ENCODE measurements at places on chromosomes 6 and 20.

- DNase-seq, result no peak
These were observed 19.1 kb upstream of the BNIP5 start for GRCh38 chr6:36355819-36356218.

GRCh38 chr6:5461365-5461764, 200.1 kb downstream of the FARS2 start:
- no peak for DNase-seq

DNA sequence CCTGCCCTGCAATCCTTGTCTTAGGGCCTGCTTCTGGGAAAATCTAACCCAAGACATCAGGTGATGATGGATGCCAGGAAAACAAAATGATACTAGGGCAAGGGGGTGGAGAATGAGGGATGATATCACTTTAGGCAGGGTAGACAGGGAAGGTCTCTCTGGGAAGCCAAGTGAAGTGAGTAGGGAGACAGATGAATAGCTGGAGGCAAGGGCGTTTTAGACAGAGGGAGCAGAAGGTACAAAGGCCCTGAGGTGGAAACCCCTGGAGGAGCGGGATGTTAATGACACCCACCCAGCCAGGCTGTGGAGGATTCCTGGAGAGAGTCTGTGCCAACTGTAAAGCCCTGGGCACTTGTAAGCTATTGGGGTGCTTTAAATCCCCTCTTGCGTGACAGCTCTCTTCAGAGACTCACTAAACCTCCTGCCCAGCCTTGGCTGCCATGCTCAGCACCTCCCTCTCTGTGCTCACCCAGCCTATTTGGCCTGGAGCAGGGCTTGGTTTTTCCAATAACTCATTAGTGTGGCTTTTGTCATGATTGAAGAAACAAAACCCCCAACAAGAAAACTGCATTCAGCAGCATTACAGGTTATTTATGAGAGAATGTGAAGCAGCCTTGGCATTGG, 12.4 kb upstream of the MDGA1 start:
- no peak for DNase-seq

DNA sequence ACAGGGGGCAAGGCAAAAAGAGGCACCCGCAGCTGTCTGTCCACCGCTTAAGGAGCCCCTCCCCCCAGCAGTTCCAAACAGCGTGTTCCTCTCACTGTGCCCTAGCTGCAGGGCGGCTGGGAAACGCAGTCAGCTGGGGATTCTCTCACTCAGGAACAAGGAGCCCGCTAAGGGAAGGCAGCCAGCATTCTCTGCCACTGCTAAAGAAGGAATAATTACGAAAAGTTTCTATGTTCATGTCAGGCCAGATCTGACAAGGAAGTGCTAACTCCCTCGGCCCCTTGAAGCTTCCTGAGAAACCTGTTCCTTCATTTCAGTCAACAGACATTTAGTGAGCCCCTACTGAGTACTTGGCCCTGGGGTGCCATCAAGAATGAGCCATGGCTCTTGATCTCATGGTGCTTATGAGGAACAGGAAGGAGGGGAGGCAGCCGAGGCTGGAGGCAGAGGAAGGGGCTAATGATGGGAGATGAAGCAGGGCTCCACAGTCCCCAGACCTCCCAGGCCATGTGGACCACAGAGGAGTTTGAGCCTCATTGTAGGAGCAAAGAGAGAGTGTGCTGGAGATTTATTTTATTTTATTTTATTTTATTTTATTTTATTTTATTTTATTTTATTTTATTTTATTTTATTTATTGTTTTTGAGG, 101.7 kb upstream of the PMEPA1 start:
- no peak for DNase-seq

DNA sequence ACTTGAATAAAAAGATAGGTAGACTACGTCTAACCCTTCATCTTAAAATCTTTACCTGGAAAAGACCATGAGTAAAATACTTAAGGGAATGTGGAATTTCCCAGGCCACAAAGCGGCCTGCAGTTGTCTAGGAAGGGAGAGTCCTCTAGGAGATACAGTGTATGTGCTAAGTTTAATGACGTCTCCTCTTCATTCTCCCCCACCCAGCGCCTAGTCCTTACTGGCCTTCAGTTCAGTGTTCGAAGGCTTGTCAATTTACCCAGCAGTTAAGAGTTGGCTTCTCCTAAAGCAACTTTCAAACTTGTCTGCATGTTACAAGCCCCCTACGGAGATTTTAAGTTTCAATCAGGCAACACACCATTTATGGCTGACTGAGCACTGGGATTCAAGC, 35.2 kb downstream of the HFE start:
- no peak for DNase-seq

DNA sequence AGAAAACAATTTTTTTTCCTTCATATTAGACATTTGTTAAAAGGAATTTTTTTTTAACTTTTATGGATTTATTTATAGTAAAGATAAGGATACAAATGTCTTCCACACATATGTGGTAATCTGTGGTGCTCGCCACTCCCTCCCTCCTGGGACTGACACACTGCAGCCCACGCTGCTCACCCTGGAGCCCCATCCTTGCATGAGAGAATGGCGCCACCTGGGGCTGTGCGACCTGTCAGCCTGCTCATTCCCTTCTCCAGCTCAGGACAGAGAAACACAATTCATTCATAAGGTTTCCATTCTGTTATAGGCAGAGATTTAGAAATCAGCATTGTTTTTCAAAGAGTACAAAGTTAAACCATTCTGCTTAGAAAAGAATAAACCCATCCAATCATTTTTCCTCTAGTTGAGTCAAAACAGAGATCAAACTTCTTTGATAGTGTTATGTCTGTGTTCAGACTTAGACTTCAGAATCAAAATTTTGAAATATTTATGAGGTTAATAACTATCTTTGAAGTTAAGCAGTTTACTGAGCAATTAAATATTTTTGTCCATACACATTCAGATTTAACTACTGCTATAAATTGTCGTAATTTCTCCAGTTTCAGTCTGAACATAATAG, 42.8 kb upstream of the DYNLRB1 start:
- DNase-seq, result peak; percentile 29

DNA sequence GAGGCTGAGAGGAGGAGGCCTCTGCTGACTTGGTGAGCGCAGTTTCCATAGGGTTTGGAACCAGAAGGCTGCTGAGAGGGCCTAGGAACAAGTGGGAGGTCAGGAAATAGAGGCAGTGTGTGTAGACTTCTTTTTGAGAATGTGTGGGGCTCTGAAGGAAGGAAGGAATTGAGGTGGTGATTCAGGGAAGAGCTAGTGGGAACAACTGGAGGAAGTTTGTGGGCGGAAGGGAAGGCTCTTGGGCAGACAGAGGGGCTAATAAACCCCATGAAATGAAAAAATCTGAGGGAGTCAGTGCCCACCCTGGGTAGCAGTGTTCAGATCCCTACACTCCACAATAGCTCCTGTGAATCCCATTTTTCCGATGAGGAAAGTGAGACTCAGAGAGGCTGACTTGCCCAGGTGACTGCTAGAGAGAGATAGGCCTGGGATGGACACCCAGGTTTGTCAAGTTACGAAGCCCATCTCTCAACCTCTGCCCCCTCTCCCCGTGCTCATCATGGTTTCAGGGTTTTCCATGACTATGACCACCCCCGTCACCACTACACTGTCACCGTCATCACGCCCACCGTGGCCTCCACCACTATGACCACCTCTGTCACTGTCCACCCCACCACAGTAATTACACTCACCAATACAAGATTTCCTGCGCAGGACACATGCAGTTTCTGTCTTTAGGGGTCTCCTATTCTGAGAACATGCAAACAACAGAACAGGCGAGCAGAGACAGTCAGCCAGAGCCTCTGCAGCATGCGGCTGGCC, 106.4 kb downstream of the MRPL14 start:
- no peak for DNase-seq

- no peak for DNase-seq
These were observed 464.5 kb upstream of the MARCKS start for GRCh38 chr6:113392551-113393055.

- no peak for DNase-seq
These were observed 55.6 kb upstream of the CSE1L start for GRCh38 chr20:48990467-48990866.

- DNase-seq, result no peak
These were observed 48.0 kb downstream of the ARMC2 start for GRCh38 chr6:108896111-108896661.

DNA sequence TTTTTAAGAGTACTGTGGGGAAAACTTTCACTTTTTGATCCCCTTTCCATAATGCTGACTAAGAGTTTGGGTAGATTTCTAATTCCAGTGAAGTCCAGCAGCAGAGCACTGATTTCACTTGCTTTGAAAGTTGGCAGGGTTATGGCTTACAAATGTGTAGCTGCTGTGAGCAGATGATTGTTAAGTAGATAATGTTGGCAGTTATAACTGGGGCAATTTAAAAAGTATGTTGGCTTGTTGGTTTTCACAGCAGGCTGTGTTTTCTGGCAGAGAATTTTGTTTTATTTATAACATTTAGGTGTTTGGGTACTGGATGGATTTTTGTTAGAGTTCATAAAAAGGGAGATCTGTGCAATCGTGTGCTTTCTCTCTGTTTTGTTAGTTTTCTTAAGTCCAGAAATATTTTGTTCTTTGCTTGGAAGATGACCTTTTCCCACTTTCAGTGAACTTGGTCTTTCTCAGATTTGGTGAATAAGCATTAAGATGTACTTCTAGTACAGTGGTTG, 31.4 kb downstream of the AFDN start:
- no peak for DNase-seq

GRCh38 chr6:71967436-71967835, 81.1 kb downstream of the RIMS1 start:
- DNase-seq, result no peak

DNA sequence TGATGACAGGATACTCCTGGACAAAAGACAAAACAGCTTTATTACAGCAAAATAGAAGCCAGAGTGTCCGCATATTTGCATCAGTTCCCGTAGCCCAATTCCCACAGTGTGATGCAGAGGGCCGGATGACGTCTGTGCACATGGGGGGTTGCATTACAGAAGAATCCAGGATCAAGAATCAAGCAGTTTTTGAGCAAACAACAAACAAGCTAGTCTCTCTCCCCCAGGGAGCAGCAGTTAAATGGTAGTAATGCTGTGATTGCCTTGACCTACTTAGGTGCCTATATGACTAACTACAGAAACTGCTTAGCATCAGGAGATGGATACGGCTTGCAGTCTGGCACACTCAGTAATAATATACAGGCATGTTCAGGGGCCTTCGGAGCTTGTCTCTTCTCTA, 3.2 kb upstream of the SDHAF4 start:
- no peak for DNase-seq

DNA sequence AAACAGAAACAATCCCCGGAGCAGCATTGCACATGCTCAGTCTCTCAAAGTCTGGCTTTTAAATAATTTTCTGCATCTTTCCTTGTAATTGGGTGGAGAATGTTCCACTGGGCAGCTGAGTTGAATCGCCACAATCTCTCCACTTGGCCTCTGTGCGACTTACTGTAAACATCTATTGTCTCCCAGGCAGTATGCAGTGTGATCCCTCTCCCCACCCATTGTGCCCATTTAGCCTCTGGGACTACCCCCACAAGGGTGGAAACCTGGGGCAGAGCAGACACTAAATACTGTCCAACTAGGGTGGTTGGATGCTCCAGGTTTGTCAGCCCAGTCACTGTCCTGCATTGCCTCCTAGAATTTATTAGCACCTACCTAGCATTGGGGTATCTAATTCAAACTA, 96.2 kb downstream of the JARID2 start:
- DNase-seq, result no peak

GRCh38 chr6:146189131-146189530, 160.3 kb downstream of the GRM1 start:
- DNase-seq, result no peak

- DNase-seq, result no peak
These were observed 595.0 kb downstream of the PTPRT start for GRCh38 chr20:42594659-42595058.

- no peak for DNase-seq
These were observed 217.5 kb downstream of the TINAG start for GRCh38 chr6:54525731-54526130.

GRCh38 chr6:38912378-38912777, 136.2 kb upstream of the GLP1R start:
- DNase-seq, result no peak

- no peak for DNase-seq
These were observed 7.9 kb downstream of the SDC4 start for GRCh38 chr20:45340236-45340847.

DNA sequence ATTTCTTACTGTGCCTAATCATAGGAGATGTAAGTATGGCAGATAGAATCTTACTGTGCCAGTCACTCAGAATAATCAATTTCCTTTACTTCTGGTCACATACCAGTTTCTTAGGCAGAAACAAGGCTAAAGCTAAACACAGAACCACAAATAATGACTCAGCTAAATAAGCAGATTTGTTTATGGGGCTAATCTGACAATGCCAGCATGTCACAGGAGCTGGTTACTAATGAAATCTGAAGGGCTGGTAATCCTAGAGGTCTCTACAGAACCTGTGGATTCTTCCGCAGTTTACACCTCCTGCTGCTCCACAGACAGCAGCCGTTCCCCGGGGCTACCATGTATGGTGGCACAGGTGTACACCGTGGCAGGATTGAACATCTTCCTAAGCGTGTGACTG, 80.8 kb downstream of the LYRM4 start:
- no peak for DNase-seq

DNA sequence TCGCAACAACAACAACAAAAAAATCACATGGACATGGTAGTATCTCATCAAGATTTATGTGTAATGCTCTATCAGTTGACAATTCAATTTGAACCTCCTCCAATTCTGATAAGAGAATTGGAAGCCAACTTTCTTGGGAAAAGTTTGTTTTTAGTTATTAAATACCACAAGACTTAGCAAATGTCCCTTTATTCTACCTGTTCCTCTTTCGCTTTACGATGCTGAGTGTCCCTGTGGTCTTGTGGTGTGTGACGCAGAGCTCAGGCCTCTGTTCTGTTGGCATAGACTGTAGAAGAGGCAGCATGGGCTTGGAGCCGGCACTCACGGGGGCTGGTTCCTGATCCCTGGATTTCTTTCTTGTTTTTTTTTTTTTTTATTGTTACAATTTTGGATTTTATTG, 76.7 kb downstream of the PSMB1 start:
- no peak for DNase-seq

GRCh38 chr20:12581644-12582289, 427.0 kb upstream of the SPTLC3 start:
- no peak for DNase-seq

GRCh38 chr6:121767211-121767610, 331.8 kb downstream of the GJA1 start:
- DNase-seq, result no peak

DNA sequence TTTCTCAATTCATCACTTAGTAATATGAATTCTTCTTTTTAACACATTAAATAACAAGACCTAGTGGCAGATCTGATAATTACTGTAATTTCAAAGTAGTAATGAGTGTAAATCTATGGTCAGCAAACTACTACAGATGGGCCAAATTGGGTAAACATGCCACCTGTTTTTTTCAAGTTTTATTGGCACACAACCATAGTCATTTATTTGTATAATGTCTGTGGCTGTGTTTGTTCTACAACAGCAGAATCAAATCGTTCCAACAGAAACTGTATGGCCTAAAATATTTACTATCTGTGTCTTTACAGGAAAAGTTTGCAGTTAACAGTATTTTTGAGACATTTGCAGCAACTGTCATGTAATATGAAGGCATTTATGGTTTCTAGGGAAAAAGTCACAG, 86.1 kb upstream of the EYA2 start:
- no peak for DNase-seq

All from stimulated activated CD4-positive, alpha-beta T cell treated with anti-CD3 and anti-CD28 coated beads, Interleukin-4, amount 100 ng/mL, for 1 hour (primary cell).